ENCODE measurements at places on chromosomes 7 and 10. TPM values are rescaled to one million over a fixed set of nuclear protein-coding genes. Genes with fewer than 3 reads are reported as not detected.
A peak's percentile ranks its signal among the peaks of the same experiment; 100 is the strongest.

DNA sequence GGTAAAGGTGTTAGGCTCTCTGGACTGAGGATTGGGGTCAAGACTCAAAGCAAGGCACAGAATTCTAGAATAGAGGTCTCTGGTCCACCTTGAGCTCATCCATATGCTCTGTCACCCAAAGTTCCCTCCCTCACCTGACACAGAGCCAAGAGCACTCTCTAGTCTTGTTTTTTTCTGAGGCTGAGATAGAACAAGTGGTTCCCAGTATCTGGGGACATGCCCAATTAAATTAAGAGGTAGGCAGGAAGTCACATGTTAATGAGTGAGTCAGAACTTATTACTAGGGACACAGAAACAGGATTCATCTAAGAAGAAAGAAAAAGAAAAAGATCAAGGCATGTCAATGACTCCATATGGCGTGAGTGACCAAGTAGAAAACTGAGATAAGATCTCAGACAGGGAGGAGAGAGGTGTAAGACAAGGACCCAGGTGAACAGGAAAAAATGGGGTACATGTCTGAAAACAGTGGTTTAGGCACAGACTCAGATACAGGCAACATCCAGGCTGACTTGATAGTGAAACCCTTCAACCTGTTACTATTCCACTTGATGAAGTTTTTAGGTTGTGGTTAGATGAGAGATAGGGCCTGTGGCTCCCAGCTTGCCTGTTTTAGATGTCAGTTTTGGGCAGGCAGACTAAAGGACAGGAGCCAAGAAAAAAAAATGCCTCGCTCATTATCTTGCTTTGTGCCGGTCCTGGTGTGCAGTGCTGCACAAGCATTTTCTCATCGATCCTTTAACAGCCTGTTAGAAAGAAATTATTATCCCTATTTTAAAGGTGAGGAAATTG lies 609.9 kb downstream of the CCSER2 start:
- no peak for DNase-seq

UCN3 gene
- total RNA-seq: not detected

GRCh38 chr7:2420216-2420933 lies 17.0 kb downstream of the CHST12 start:
- no peak for DNase-seq

DNA sequence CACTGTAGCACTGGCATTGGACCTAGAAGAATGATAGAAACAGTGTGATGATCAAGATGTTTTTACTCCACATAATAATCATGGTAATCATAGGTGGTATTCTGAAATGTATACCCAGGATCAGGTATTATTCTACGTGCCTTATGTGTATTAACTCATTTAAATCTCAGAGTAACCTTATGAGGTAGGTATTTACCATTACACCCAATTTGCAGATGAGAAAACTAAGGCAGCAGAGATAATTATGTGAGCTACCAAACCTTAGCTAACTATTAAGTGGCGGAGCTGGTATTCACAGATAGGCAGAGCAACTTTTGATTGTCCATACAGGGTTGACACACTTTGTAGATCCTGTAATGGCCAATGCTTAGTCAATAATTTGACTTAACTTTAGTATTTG lies 2.5 kb downstream of the CAMK1D start:
- no peak for DNase-seq

EGFR gene
- 94.1 TPM for total RNA-seq

DNA sequence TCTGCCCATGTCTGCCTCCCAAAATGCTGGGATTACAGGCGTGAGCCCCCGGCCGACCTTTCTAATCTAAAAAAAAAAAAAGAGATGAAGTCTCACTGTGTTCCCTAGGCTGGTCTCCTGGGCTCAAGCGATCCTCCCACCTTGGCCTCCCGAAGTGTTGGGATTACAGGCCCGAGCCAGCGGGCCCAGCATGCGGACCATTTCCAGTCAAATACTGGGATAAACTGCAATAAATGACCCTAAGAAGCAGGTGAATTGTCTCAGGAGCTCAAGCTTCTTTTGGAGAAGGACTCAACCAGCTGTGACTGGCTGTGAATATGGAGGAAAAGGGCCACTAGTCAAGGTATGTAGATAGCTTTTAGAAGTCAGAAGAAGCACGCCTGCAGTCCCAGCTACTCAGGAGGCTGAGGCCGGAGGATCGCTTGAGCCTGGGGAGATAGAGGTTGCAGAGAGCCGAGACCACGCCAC lies 550 bp upstream of the CREM start:
- no peak for DNase-seq

DNA sequence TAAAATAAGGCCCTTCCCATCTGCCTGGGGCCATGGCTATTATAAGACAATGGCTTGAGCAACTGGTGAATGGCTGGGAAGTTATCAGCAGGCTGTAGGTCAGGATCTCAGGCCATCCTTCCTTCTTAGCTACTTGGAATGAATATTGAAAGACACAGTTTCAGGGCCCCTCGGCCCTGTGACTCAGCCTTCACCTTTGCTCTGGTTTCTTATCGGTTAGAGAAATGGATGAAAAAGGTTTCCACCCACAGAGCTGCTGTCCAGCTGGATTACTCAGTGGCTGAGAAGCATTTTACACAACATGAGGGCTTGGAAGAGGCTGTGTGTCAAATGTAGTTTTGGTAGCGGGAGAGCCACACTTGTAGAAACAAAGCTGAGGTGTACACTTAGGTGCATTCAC lies 9.4 kb downstream of the ACSL5 start:
- DNase-seq: peak; percentile 40
